ENCODE measurements at places on chromosomes 5 and 9.

DNA sequence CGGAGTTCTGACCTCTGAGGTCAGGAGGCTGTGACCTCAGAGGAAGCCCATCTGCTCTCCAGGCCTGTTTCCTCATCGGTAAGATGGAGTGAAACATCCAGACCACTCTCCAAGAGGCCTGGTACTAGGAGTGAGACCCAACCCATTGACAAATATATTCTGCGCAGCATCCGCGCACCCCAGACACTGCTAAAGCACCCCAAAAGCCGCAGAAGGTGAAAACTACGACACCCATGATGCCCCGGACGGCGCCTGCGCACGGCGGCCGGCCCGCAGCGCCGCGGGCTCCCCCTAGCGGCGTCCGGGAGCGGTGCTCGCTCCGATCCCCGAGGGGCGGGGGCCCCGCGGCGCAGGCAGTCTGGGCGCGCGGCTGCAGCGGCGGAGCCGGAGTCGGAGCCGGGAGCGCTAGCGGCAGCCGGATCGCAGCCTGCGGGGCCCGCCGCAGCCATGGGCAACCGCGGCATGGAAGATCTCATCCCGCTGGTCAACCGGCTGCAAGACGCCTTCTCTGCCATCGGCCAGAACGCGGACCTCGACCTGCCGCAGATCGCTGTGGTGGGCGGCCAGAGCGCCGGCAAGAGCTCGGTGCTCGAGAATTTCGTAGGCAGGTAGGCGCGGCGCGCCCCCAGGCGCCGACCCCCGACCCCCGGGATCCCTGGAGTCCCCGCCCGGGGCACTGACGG lies at the start of gene DNM1:
DNM1 (plus strand) TSS at position 356 of the 683 bp plus-strand sequence; CDS start at position 448, 92 bp downstream.
- peak; percentile 75 for DNase-seq

GRCh38 chr5:69276422-69277174 lies 41.9 kb downstream of the CDK7 start:
- DNase-seq = no peak

- DNase-seq = no peak
Observed at GRCh38 chr9:105883847-105884246, 189.5 kb downstream of the TMEM38B start.

DNA sequence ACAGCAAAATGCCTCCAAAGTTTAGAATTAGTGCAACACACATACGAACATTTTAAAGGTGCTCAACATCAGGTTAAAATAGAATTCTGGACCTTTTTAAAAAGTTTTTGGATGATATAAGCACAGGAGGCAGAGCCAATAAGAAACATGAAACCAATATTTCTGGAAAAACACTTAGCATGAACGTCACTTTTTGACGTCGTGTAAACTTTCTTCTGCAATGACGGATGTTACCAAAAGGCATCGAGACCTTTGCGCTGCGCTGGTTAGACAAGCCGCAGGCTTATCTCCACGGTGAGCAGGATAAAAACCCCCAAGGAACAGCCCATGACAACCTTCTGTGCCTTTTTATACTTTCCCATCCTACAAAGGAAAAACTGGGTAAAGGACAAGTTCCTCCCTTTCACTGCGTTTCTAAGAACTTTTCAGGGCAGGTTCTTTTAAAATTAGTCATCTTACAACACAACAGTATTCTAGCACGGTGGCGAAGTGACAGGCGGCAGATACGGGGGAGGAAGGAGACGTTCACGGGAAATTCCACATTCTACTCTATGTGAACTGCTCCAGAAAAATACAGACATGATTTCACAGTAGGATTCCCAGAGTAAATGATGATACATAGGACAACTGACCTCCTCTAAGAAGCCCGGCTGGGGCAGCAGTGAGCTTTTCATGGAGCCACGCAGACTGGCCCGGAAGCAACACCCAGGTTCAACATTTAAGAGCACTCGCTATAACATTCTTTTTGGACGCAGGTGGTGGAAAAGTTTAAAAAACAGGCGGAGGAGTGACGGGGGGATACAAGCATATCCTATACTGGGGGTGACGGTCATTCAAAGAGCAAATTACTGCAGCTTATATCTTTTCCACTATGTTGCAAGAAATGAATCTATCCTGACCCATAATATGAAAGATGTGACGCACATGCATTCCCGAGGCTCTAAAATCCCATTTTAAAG lies 52.4 kb downstream of the USP20 start:
- peak; percentile 67 for DNase-seq

DNA sequence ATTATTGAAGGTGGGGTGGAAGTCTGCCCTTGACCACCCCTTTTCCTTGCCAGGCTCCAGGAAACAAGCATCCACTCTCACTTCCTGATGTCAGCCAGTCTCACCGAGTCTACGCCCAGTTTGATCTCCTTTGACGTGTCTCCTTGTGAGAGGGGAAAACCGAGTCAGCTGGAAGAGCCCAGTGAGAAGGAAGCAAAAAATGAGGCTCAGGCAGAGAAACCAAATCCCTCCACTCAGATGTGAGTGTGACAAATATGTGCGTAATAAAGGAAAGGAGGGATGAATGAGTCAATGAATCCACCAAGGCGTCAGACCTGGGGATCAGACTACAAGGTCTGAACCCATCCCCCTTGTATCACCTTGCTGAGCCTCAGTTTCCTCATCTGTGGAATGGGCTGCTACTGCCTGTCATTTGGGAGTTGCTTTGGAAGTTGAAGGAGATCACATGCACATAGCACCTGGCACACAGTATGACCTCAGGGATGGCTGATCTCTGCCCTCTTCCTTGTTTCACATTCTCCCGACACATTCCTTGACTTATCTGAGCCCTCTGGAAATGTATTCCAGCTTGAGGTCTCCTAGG lies 61.3 kb upstream of the XPA start:
- DNase-seq = no peak

GRCh38 chr5:149474198-149474597 lies 77.0 kb downstream of the CSNK1A1 start:
- DNase-seq = no peak

GRCh38 chr9:85941622-85941940 lies 635 bp downstream of the NAA35 start:
- DNase-seq = no peak

DNA sequence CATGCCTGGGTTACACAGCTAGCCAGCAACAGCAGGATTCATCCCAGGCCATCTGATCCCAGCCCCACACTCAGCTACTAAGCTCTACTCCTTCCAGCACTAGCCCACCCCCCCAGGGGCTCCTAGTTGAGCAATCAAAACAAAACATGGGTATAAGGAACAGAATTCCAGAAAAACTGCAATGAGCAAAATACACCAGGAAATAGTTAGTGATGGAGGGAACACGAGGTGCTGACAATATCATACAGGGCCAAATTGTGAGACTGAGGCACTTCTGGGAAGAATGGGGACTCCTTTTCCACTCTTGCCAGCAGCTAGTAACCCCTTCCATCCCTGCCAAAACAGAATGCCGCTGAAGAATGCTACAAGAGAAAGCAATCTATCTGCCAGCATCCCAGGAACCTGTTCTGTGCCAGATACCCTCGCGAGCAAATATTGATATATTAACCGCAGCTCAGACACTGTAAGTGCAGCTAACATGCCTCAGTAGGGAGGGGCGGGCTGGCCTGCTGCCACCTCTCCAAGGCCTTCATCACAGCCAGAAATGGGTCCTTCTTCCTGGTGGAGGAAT lies 161.4 kb downstream of the SLIT3 start:
- DNase-seq = peak; percentile 36

DNA sequence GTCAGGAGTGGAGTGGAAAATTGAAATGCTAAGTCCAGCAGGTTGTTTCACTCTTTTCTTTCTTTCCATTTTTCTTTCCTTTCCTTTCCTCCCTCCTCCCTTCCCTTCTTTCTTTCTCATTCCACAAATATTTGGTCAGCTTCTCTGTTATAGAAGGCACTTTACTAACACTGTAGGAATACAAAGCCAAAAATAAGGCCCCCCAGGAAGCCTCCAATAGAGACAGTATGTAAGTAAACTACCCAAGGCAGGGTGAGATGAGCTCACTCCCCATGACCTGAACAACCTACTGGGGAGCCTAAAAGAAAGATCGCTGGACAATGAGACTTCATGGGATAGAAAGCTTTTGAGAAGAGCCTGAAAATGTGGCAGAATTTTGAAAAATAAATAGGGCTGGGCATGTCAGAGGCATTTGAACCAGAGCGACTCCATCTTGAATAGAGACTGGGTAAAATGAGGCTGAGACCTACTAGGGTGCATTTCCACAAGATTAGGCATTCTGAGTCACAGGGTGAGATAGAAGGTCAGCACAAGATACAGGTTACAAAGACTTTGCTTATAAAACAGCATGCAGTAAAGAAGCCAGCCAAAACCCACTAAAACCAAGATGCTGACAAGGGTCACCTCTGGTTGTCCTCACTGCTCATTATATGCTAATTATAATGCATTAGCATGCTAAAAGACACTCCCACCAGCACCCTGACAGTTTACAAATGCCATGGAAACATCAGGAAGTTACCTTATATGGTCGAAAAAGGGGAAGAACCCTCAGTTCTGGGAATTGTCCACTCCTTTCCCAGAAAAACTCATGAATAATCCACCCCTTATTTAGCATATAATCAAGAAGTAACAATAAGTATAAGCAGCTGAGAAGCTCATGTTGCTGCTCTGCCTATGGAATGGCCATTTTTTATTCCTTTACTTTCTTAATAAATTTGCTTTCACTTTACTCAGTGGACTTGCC lies 158.9 kb upstream of the EGFLAM start:
- DNase-seq = no peak

DNA sequence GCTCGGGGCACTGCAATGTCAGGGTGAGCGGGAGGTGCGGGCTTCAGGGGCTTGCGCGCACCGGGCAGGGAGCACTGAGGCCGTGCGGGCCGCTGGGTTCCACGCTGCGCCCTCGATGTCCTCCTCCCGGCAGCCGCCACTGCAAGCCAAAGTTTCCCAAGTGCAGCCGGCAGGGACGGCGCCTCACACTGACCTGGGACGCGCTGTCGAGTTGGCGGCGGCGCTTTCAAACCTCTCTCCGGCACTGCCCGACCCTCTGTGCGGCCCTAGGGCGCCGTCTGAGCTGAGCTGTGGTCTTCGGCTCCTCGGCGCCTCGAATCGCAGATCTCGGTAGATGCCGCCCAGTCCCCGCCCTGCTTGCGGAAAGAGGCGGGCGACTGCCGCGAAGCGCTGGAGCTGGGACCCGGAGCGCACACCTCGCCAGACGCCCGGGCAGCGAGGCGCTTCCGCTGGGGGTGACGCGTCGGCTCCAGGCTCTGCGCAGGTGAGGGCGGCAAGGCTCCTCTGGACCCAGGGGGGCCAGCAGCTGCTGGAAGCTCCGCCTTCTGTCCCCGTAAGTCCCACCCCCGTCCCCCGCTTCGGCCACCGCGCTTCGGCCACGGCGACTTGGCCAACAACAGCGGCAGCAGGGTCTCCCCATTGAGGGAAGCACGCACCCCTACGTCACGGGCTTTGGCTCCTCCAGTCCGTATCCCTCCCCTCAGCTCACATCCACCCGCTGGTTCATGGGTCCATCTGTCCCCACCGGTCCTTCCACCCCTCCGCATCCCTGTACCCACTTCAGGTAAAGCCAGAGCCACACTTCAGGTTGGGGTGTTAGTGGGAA lies at the start of gene ANKRD34B:
ANKRD34B (minus strand) TSS at position 320 of the 826 bp plus-strand sequence. CDS start 10,261 bp downstream, outside the sequence.
- DNase-seq = peak; percentile 35

- DNase-seq = peak; percentile 17
Observed at GRCh38 chr9:129245276-129245675, 67.2 kb upstream of the IER5L start.

Data from femur (tissue), 1 donor.